ENCODE measurements at places on chromosomes 6 and 20. TPM values are rescaled to one million over a fixed set of nuclear protein-coding genes. Genes with fewer than 3 reads are reported as not detected.

The HLA-F gene
- 3.5 TPM for total RNA-seq

- no peak for DNase-seq
- H3K4me1 ChIP-seq, result peaks cover 29% of the 10 kb centered on the region
- no peak overlapping the region for H3K4me3 ChIP-seq
Measured at GRCh38 chr6:53107091-53107490, 41.5 kb downstream of the GCM1 start.

The HDAC2 gene
- total RNA-seq, result 99.6 TPM

DNA sequence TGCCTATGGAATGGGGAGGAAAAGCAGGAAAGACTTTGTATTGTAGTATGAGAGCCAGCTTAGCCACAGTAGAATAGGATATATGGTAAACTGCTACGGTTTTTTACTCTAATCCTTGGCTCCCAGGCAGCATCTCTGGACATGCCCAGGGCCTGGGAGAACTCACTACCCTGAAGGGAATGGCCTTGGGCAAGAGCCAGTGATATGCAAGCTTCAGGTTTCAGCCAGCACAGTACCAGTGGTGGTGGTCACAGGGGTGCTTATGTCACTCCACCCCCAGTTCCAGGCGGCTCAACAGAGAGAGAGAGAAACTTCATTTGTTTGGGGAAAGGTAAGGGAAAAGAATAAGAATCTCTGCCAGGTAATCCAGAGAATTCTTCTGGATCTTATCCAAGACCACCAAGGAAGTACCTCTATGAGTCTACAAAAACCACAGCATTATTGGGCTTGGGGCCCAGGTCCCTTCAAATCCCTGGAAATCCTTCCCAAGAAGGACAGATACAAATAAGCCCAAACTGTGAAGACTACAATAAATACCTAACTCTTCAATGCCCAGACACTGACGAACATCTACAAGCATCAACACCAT lies 121.2 kb downstream of the THBS2 start:
- no peak for DNase-seq
- no peak overlapping the region for H3K27ac ChIP-seq
- no peaks in the 10 kb centered on the region for H3K27me3 ChIP-seq

The DUSP22 gene
- total RNA-seq, result 29.1 TPM

The CALHM4 gene
- total RNA-seq, result not detected

DNA sequence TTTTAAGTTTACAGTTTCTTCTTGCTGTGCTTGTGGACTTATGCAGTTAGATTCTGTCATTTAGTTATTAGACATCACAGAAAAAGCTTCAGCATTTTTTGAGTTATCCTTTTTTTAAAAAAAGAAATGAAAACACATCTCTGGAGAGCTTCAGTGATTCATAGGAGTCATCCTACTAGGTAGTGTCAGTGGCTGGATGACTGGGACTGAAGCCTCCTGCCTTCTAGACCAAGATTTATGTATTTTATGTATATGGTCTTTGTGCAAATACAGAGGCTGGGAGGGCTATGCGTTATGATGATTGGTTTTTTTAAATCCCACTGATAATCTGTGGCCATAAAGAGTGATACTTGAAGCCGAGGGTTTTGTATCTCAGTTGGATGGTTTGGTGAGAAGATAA lies 125.9 kb upstream of the JAG1 start:
- H3K4me1 ChIP-seq, result peaks cover 11% of the 10 kb centered on the region
- no peaks in the 10 kb centered on the region for H3K36me3 ChIP-seq
- peaks cover 24% of the 10 kb centered on the region for H3K27me3 ChIP-seq
- no peak overlapping the region for H3K4me3 ChIP-seq

DNA sequence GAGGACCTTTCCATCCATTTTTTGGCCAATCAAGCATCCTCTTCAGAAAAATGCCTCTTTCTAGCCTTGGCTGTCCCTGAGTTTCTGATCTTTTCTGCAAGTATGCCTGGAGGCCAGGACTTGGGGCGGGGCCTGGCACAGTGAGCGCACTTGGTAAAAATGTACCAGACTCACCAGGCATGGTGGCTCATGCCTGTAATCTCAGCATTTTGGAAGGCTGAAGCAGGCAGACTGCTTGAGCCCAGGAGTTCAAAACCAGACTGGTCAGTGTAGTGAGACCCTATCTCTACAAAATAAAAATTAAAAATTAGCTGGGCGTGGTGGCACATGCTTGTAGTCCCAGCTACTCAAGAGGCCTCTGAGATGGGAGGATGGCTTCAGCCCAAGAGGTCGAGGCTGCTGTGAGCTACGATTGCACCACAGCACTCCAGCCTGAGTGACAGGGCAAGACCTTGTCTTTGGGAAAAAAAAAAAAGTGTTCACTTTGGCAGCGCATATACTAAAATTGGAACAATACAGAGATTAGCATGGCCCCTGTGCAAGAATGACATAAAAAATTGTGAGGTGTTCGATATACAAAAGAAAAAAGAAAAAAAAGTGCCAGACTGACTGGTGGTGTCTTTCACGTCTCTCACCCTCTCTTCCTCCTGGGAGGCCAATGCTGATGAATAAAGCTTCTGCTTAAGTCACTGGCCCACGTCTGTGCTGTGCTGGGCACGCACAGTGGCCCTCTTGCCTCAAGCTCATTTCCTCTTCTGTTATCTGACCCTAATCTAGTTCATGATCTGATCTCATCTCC lies 18.1 kb upstream of the SLC9A8 start:
- no peaks in the 10 kb centered on the region for H3K27me3 ChIP-seq
- no peak overlapping the region for H3K4me3 ChIP-seq
- H3K27ac ChIP-seq, result no peak overlapping the region
- H3K4me1 ChIP-seq, result peaks cover 68% of the 10 kb centered on the region
- no peaks in the 10 kb centered on the region for H3K36me3 ChIP-seq

GRCh38 chr6:119346450-119346849 lies 3.1 kb downstream of the MAN1A1 start:
- no peaks in the 10 kb centered on the region for H3K27me3 ChIP-seq
- DNase-seq, result no peak
- H3K27ac ChIP-seq, result peak overlapping the region; percentile 100
- peak overlapping the region; percentile 99 for H3K4me3 ChIP-seq
- H3K36me3 ChIP-seq, result peaks cover 30% of the 10 kb centered on the region

DNA sequence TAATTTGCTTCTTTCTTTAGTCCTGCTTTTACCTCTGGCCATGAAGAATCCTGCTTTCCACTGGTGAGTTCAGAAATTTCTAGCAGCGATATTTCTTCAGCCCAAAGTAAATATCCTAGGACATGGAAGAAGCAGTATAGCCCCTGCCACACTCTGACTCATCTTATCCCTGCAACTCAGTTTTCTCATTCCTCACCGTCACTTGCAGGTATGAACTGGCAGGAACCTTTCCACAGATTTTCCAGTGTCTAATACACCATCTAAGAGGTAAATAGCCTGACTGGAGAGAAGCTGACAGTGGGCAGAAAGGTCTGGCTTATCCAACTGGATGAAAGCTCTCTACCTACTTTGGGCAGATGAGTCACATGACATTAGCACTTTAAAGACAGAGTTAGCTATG lies 816.7 kb upstream of the FLRT3 start:
- H3K27ac ChIP-seq, result no peak overlapping the region
- no peaks in the 10 kb centered on the region for H3K27me3 ChIP-seq
- no peak overlapping the region for H3K4me3 ChIP-seq
- no peaks in the 10 kb centered on the region for H3K36me3 ChIP-seq
- peaks cover 17% of the 10 kb centered on the region for H3K4me1 ChIP-seq
- DNase-seq, result no peak

The PERP gene
- total RNA-seq, result 26.0 TPM

DNA sequence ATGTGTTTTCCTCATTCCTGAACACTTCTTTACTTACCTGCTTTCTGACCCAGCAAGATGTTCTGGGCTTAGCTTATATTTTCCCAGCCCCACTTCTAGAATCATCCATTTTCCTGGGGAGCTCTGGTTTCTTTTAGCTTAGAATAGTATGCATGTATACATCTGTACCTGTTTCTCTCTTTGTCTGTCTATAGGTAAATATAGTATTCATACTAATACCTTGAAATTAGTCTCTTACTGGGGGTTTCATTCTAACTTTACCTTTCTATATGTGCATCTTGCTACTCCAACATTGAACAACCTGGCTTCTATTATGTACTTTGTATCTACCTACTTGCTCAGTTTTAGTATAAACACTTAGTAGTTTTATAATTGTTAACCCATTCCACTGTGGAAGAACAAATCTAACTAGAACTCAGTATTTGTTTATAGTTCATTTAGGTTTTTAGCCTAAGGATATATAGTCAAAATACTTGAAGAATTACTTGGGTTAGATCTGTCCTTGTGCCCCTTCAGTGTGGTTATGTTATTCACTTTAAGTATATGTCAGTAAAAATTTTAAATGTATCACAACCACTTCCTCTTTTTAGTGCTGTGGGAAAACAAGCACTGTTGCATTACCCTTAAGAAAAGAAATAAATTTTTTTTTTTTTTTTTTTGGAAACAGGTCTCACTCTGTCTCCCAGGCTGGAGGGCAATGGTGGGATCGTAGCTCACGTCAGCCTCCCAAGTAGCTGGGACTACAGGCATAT lies 54.0 kb downstream of the ASXL1 start:
- no peak for DNase-seq
- H3K36me3 ChIP-seq, result peaks cover 56% of the 10 kb centered on the region
- no peak overlapping the region for H3K4me3 ChIP-seq
- H3K27me3 ChIP-seq, result no peaks in the 10 kb centered on the region
- H3K27ac ChIP-seq, result no peak overlapping the region

DNA sequence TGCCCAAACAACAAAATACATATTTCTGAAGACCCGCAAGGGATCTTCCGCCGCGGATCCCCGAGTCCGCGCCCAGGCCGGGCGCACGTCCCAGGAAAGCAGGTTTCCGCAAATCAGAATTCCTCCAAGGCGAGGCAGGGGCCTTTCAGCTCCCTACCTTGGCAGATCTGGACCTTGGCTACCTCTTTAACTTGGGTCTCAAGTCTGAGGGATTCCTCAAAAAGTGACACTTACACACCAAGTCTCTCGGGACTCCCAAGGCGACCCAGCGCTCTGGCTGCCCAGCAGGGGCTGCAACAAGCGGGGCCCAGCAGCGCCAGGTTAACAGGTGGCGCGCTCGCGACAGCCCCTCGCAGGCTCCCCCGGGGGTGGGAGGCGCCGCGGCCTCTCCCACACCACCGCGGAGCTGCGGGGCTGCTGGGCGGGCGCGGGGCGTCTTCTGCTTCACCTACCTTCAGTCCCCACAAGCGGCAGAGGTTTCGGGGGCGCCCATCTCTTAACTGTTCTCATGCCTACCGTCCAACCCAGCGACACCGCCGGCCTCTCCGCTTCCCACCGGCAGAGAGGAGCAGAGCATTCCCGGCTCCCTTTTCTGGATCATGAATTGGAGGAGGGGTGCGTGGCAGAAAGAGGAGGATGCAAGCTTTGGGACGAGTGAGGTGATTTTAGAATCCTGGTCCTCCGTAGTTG lies 414 bp downstream of the SIM1 start:
- no peak overlapping the region for H3K4me3 ChIP-seq
- DNase-seq, result no peak
- peaks cover 14% of the 10 kb centered on the region for H3K4me1 ChIP-seq

GRCh38 chr20:38231531-38232121 lies 28.9 kb downstream of the KIAA1755 start:
- no peak overlapping the region for H3K27ac ChIP-seq
- peaks cover 12% of the 10 kb centered on the region for H3K4me1 ChIP-seq
- no peaks in the 10 kb centered on the region for H3K36me3 ChIP-seq
- no peak overlapping the region for H3K4me3 ChIP-seq
- no peaks in the 10 kb centered on the region for H3K27me3 ChIP-seq
- no peak for DNase-seq

DNA sequence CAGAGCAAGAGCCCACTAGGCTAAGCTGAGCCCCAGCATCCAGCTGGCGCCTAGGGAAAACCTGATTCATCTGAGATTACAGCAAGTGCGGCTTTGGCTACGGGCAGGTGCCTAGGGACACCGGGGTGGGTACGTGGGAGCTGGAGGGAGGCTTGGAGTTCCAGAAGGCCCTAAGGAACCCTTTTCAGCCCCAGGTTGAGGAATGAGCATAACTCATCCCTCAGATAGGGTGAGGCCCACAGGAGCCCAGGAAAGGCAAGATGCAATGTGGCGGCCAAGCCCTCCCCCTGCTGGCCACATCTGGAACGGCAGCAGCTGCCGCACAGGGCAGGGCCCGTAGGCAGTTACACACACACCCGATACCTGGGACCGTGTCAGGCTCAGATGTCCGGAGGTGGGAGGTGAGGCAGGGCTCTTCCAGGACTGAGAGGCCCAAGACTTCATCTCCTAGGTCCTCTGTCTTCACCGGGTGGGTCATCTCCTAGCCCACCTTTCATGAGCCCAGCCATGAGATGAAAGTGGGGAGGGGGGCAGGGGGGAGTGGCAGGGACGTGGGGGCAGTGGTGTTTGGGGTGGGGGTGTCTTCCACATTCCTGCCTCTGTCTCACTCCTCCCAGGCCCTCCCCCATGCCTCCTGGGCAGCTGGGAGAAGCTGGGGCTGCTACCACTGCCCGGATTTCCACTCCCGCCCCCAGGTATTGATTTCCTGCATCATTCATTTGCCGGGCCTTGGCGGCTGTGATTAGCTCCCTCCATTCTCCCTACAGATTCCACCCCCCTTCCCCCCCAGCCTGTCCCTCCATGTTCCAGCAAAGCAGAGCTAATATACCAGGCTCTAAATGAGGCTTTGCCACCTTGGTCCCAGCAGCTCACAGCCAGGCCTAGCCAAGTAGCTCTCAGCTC lies 5.5 kb downstream of the MDGA1 start:
- no peaks in the 10 kb centered on the region for H3K36me3 ChIP-seq
- peaks cover 82% of the 10 kb centered on the region for H3K27me3 ChIP-seq
- DNase-seq, result peak; percentile 47
- H3K27ac ChIP-seq, result no peak overlapping the region

GRCh38 chr6:97423190-97423589 lies 140.2 kb upstream of the MMS22L start:
- H3K36me3 ChIP-seq, result no peaks in the 10 kb centered on the region
- no peaks in the 10 kb centered on the region for H3K27me3 ChIP-seq
- no peaks in the 10 kb centered on the region for H3K4me1 ChIP-seq

- DNase-seq, result no peak
- H3K4me1 ChIP-seq, result peaks cover 7% of the 10 kb centered on the region
- H3K27ac ChIP-seq, result no peak overlapping the region
- H3K4me3 ChIP-seq, result no peak overlapping the region
Measured at GRCh38 chr20:4912380-4913142, 88.7 kb downstream of the SLC23A2 start.

The MAPK13 gene
- 12.7 TPM for total RNA-seq

The RAB44 gene
- total RNA-seq, result not detected

All from HepG2 (cell line).